Stimulated activated naive CD4-positive, alpha-beta T cell (primary cell): ENCODE measurements at places on chromosomes 13 and 19.

DNA sequence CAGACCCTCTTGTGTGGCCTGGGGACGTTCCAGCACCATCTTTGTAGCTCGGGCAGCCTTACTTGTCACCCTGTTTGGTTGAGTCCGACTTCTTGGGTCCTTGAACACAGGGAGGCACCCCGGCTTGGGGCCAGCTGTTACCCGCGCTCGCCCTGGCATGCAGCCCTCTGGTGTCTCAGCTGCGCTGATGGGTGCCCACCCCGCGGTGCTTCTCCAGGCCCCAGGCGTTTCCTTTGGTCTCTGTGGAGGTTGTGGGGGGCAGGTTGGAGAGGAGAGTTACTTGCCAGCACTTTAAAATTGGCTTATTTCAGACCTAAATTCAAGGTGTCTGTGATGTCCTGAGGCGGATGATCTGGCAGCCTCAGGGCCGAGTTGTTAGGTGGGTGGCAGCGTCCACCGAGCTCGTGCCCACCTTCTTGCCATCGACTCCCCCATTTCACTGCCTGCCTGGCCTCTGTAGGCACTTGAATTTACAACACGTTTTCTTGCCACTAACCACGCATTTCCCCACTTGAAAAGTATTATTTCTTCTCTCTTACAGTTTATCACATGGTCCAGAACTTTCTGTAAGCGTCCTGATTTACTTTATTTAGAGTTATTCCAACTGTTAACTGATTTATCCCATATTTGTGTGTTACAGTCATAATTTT is 16.9 kb downstream of the UBAC2 start:
- no peak for DNase-seq

DNA sequence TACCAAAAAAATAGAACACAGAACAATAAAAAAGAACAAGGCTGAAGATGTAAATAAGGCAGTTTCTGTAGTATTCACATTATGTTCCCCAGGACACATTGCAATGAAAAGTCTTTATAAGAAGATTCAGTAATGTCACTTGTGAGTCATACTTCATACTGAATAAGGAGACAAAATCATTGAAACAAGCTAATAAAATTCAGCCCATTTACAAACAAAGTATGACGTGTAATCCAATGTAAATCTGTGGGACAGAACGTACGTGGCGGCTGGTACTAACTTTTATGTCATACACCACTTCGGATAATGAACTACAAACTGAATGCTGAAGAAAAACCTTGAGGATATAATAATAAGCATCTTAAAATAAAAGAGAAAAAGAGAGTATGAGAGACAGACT is 512.8 kb upstream of the MIR17HG start:
- DNase-seq, result no peak

GRCh38 chr19:1512671-1513498 is at the start of gene ADAMTSL5:
ADAMTSL5 (minus strand) TSS chr19:1513019; CDS start chr19:1510943, 2,076 bp downstream.
- DNase-seq, result peak; percentile 14

DNA sequence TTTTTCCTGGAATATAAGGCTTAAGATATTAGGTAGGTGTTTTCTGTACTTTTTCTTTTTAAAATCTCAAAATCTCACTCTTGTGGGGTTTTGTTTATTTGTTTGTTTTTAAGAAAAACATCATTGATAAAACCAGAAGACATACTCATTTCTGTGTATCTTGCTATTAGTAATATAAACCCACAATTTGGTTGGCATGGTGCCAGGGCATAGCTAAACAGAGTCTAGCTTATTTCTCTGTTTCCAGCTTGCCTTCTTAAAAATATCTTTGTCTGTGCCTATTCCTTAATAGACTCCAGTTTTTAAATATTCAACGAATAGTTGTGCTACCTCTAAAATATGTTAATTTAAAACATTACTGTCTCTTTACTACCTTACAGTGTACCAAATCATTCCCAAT is 1121.9 kb upstream of the PCDH20 start:
- no peak for DNase-seq

- no peak for DNase-seq
These were observed at the start of gene TRPC4 for GRCh38 chr13:37869756-37870488. TRPC4 (minus strand) TSS chr13:37869772; CDS start chr13:37783333, 86,439 bp downstream.

DNA sequence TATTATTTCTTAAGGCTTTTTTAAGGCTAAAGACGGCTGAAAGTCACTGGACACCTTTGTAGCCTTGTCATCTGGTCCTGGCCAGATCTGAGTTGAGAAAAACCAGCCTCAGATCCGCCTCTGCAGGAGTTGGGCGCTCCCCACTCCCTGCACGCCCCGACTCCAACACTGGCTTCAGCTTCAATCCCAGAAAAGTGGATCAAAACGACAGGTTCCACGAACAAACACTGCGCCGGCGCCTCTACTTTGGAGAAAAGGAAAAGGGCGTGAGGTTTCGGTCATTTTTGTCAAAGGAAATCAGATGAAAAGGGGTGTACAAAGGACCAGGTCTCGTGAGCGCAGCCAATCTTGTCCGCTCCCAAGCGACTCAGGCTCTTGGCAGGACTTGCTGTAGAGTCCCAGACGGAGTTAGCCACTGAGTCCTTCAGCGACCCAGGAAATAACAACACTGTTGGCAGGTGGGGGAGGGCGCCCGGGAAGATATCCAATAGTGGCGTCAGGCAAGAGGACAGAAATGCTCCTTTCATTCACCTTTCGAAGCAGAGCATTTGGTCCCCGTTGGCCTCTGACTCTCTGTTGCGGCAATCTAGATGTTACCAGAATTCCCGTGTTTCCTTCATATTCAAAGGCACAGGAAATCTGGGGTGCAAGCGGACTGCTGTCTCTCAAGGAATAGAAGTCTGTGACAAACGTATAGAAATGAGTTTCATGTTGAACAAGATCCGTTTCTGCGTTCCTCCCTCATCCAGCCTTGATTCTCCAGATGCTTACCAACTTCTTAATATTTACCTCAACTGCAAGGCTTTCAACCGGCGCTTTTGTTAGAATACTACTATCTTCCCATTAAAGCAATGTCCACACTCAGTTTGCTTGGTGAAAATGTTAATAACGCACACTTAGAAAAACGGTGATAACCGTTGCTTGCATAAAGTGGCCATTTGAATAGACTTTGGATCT is 1.8 kb upstream of the CCNA1 start:
- DNase-seq, result no peak

DNA sequence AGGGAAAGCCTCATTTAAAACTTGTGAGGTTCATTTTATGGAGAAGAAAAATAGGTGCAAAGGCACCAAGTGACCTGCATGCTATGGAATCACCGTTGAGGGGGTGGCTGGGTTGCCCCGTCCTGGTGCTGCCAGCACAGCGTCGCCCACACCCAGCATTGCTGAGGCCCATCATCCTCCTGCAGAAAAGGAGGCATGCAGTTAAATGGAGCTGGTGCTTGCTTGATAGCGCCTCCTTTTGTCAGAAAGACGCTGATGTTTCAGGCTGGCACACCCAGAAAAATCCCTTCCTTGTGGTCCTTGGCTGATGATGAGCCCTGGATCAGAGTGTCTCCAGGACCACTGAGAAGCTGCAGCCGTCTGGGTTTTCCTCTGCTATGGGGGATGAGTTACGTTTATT is 36.9 kb downstream of the DHRS12 start:
- no peak for DNase-seq

GRCh38 chr13:51453959-51454703 is 1.3 kb upstream of the INTS6 start:
- DNase-seq, result peak; percentile 8

DNA sequence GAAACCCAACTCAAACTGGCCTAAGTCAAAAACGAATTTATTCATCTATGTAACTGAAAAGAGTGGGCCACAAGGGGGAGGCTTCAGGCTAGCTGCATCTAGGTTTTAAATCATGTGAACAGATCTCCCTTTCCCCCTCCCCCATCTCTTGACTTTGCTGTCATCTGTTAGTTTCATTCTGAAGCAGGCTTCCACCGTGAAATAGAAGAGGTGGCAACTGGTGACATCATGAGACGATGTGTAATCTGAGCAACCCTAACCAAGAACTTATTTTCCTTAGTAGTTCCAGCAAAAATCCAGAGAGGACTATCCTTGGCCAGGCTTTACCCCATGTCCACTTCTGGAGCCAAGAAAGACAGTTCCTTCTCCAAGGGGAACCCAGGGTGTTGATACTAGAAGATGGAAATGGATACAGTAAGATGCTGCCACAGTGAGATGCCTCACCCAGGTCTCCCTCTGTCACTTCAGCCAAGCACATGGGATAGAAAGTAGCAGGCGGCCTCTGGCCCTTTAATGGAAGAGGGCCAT is 9.4 kb downstream of the SAMD4B start:
- DNase-seq, result no peak

DNA sequence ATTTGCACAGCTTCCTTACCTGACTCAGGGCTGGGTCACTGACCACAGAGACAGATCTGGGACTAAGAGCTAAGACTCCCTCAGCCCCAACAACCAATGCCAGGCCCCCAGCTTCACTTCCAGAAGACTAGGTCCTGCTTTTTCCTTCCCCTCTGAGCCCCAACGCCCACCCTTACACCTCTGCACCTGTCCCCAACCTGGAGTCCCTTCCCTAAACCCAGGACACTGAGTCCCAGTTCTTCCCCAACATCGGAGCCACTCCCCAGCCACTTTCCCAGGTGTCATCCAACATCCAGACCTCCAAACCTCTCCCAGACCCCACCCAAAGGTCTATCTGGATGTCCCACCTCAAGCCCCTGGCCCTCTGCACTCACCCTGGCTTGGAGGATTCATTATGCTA is 2.9 kb downstream of the FCER2 start:
- DNase-seq, result no peak

- DNase-seq, result no peak
These were observed 20.2 kb downstream of the ATP8A2 start for GRCh38 chr13:25391932-25392331.

- DNase-seq, result no peak
These were observed 2.7 kb downstream of the GPR4 start for GRCh38 chr19:45599286-45599685.

DNA sequence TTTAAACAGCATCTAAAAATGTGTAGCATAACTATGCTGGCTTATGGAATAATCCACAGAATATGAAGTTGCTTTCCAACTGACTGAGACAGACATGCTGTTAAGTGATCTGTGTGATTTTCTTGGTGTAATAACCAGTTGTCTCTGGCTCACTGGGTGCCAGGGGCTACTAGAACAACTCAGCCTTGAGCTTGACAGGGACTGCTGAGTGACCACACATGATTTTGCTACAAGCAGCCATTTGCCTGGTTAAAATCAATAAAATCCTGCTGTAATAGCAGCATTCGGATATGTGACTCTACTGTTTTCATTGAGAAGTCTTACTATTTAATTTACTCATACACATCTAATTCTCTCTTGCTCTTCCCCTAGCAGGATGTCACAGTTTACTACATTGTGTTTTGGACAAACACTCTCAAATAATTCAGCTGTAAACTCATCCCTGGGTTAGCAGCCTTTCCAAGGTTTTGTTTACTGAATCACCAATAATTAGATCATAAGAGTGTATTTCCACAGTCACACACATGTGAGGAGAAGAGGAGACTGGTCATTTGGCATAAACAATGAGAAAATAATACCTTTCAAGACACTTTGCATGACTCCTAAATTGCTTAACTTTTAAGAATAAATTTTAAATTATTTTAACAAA is 426.2 kb downstream of the PCDH9 start:
- DNase-seq, result no peak

- DNase-seq, result no peak
These were observed 11.6 kb downstream of the BTBD2 start for GRCh38 chr19:2003874-2004273.

DNA sequence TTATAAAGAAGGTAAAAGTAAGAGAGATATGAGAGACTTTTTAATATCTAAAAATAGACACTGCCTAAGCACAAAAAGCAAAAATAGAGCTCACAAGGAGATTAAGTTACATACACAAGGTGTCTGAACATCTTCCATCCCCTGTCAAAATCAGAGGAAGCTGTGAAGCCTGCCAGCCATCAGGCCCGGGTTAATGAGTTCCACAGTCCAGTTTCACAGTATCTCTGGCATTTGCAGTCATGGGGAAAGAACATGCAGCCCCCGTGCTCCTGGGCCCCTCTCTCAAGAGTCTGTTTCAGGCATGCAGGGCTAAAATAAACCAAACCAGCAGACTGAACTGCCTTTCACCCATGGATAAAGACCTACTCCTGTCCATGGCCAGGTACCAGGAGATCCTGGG is 79.2 kb downstream of the TBC1D4 start:
- no peak for DNase-seq

- no peak for DNase-seq
These were observed 3.4 kb downstream of the FCAR start for GRCh38 chr19:54877471-54877870.

- DNase-seq, result no peak
These were observed 535.9 kb upstream of the ATXN8OS start for GRCh38 chr13:69571606-69572323.

DNA sequence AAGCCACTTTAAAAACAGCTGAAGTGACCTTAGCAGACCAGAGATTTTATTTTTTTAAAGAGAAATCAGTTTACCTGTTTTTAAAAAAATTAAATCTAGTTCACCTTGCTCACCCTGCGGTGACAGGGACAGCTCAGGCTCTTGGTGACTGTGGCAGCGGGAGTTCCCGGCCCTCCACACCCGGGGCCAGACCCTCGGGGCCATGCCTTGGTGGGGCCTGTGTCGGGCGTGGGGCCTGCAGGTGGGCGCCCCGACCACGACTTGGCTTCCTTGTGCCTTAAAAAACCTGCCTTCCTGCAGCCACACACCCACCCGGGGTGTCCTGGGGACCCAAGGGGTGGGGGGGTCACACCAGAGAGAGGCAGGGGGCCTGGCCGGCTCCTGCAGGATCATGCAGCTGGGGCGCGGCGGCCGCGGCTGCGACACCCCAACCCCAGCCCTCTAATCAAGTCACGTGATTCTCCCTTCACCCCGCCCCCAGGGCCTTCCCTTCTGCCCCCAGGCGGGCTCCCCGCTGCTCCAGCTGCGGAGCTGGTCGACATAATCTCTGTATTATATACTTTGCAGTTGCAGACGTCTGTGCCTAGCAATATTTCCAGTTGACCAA is 10.8 kb downstream of the PLPPR3 start:
- no peak for DNase-seq

DNA sequence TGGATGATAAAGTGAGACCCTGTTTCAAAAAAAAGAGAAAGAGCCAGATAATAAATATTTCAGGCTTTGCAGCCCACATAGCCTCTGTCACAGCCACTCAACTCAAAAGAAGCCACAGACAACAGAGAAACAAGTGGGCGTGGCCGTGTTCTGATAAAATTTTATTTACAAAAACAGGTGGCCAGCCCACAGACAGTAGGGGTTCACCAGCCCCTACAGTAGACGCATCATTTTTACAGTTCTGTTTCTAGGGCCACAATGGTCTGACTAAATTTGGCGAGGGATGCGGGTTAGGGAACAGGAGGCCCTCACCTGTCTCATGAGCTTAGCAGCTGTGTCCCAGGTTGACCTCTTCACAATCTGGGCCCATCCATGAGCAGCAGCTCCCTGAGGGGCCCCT is 59.5 kb downstream of the ARHGEF18 start:
- no peak for DNase-seq

- DNase-seq, result no peak
These were observed 209.1 kb downstream of the UQCRFS1 start for GRCh38 chr19:29003641-29004409.
